Right cardiac atrium (tissue), 5 donors: ENCODE measurements at places on chromosomes 16 and 17.

GRCh38 chr16:86157616-86158247 is 258.8 kb downstream of the IRF8 start:
- DNase-seq: no peak

- DNase-seq: no peak
Observed at GRCh38 chr17:39979893-39980350, 685 bp upstream of the PSMD3 start.

DNA sequence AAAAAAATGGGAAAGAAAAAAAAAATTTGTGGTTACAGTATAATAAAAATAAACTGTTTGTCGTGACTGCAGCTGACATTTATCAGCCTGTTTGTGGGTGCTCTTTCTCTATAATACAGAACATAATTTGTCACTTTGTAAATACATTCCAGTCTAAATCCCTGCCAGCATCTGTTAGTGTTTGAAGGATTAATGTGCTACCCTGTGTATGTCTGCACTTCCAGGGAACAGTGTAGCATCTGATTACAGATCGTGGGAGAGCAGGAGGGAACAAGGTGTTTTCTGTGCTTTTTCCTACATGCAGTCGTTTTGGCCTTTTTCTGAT is 265.1 kb downstream of the WWOX start:
- no peak for DNase-seq

DNA sequence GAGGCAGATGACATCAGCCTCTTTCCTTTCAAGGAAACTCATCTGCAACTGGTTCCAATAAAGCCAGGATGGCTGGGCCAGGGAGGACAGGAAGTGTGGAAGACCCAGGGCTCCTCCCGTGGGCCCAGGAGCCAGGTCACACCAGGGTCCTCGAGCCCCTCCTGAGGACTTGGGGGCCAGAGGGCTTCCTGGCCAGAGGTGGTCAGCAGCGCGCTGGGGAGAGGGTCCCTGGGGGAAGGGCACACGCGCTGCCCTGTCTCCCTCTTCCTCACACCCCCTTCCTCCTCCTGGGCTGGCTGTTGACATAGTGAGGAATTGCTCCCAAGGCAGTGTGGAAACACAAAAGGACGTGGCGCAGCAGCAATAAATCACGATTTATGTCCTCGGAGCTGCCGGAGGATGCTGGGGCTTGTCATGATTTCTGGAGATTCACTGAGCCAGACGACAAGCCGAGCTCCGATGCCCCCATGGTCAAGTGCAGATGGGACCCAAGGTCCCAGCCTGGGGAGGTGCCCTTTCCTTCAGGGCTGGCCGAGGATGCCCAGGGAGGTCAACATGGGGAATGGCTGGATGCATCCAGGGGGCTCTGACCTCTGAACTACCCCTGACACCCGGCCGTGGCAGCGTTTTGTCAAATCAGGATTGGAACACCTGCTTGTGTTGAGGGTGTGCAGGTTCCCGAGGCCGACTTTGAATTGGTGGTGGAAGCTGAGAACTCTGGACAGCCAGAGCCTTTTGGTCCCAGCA is 152.6 kb downstream of the IRF8 start:
- DNase-seq: no peak

DNA sequence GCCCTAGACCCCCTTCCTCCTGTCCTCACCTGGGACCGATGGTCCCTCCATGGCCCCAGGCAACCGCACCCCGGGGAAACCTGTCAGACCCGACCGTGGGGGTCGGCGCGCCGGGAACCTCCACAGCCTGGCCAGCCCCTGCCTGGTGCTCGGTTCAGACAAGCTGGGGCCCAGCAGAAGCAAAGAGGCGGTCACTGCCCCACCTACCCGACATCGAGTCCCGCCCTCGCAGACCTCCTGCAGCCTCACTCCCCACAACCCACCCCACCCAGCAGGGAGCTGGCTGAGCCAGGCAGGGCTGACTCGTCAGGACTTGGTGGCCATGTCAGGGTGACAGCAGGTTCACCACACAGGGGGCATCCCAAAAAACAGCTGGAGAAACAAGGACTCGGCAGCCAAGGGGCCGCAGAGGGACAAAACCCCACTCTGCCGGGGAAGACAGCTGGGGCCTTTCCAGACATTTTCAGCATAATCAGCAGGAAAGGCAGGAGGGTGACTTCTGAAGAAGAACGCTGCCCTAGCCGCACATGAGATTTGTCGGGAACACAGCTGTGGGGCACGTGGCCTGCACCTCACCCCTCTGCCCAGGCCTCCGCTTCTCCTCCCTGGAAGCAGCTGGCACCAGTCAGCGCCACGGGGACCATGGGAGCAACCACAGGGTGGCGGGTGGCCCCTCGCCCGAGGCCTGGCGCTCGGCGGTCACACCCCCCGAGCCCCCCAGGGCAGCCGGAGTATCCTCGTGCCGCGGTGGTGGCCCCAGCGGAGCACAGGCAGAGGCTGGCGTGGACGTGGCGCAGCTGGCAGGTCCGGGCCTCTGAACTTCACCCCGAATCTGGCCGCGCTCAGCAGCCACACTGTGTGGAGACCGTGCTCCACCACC is 22.9 kb downstream of the GNPTG start:
- DNase-seq: peak; percentile 63

DNA sequence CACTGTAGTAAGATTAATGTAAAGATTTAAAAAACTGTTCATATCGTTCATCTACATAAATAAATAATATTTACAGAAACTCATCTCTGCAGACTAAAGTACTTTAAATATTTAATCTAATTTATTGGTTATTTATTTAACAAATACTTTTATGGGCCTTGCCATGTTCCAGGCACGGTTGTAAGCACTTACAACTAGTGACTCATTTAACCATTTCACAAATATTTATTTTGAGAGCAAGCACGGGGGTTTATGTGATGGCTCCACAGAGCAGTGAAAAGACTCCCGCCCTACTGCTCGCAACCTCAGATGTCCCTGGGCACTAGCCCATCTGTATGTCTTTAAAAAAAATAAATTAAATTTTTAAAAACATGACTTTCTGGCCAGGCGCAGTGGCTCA is 575.9 kb downstream of the WWOX start:
- DNase-seq: no peak

- peak; percentile 89 for DNase-seq
Observed at GRCh38 chr17:47840742-47841487, at the start of gene SCRN2. Gene SCRN2, minus strand, starts transcription at chr17:47841273. Its CDS starts 430 bp downstream, at chr17:47840843.

DNA sequence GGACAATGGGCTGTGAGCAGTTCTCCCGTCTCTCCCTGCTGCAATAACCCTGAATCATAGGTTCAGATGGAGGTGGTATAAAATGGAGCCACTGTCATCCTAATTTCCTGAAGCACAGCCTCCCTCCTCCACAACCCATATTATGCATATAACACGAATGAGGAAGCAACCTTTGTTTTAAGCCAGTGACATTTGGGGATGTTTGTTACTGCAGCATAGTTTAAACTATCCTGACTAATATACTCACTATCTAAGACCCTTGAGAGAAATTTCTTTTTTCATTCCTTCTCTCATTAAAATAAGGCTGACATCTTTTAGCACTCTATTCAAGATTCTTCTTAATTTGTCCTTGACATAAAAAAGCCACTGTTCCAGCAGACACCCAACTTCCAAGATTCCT is 413.4 kb downstream of the SOX9 start:
- DNase-seq: no peak
